ENCODE measurements at places on chromosomes 1 and 21.

- DNase-seq, result no peak
Observed at GRCh38 chr1:19894218-19894617, 12.0 kb downstream of the OTUD3 start.

DNA sequence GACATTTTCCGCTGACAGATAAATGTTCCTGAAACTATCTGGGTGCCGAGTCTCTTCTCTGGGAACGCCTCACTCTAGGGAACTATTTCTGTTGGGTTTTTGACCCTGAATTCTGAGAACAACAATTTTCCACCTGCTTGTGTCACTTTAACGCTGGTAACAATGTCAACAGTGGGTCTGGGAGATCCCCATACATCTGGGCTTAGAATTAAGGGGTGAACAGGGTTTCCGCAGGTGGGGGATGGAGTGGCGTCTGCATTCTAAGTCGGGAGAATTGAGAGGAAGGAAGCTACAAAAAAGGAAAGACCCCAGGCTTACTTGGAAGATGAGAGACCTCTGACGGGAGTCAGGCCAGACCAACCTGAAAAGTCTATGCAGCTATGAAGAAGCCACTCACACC, 8.7 kb downstream of the CD247 start:
- DNase-seq, result no peak

GRCh38 chr1:204448344-204448964, 36.8 kb upstream of the PPP1R15B start:
- no peak for DNase-seq

GRCh38 chr1:154006136-154006535, 15.6 kb downstream of the RPS27 start:
- no peak for DNase-seq

GRCh38 chr1:53482441-53483153, 23.4 kb downstream of the DMRTB1 start:
- no peak for DNase-seq

DNA sequence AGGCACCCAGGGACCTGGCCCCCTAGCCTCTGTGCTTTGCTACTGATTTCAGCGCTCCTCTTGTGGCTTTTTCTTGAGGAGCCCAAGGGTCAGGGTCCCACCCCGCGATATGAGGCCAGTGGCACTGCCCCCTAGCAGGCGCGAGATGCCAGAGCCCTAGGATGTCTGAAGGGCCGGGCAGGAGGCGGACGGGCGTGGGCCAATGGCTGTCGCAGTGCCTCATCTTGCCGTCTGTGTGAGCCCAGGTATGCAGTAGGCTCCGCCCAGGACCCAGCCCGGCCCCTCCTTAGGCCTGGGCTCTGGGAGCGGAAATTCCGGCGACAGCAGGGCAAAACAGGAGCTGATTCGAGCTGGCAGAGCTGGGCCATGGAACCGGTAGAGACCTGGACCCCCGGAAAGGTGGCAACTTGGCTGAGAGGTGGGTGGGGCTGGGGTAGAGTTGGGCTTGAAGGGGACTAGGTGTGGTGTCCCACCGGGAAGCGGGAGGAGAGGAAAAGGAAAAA, at the start of gene CNKSR1:
CNKSR1 (plus strand) TSS at position 310 of the 503 bp plus-strand sequence; CDS start at position 367, 57 bp downstream.
- no peak for DNase-seq

DNA sequence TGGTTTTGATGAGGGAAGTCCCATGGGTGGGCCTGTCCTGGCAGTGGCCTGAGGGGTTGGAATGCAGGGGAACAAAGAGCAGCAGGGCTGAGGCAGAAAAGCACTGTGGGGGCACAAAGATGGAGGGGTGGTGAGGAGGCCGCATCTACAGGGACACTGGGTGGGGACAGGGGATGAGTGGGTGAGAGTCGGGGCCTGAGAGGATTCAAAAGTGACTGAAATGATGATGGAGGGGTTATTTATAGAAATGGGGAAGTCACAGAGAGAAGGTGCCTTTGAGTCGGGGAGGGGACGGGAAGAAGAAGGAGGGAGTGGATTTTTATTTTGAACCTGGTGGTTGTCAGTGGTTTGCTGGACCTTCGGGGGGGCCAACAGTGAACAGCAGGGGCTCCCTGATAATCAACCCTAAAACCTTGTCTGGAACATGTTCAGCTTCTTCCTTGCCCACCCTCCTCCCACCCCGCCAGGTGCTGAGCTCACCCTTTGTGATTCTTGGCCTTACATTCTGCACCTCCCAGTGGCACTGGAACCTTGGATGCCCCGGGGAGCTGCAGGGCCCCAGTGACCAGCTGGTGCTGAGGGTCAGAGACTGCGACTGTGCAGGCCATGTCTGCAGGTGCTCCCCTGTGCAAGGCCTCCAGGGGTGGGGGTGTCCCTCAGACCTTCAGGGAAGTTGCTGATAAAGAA, 42.9 kb downstream of the IER5 start:
- no peak for DNase-seq

DNA sequence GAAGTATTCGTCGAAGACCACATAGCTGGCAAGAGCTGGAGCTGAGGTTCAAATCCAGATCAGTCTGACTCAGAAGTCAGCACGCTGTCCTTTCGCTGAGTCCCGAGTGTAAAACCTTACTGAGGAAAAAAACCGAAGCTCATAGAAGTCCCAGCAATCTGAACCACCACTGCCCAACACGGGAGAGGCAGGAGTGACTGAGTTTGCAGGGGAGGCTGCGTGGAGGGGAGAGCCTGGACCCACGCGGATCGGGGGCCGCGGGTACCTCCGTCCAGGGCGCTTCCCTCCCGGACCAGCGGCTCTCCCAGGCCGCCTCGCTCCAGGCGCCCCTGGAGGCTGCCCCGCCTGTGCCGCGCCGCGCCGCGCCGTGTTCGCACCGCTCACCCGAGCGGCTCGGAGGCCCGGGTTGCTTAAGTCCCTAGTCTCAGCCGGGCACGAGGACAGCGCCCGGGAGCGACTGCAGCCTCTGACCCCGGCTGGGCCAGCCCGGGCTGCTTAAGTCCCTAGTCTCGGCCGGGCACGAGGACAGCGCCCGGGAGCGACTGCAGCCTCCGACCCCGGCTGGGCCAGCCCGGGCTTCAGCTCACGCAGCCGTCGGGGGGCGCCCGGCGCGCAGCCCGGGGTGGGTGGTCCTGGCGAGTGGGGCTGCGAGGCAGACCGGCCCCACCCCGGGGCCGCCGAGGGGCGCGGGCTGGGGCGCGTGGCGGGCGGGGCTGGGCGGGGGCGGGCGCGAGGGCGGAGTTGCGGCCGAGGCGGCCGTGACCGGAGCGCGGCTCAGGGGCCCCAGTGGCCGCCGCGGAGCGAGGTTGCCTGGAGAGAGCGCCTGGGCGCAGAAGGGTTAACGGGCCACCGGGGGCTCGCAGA, at the start of gene ADAMTSL4:
ADAMTSL4 (plus strand) TSS at position 777 of the 864 bp plus-strand sequence. CDS start 2,881 bp downstream, outside the sequence.
- DNase-seq, result no peak

- no peak for DNase-seq
Observed at GRCh38 chr1:64505944-64506655, 36.2 kb downstream of the CACHD1 start.

DNA sequence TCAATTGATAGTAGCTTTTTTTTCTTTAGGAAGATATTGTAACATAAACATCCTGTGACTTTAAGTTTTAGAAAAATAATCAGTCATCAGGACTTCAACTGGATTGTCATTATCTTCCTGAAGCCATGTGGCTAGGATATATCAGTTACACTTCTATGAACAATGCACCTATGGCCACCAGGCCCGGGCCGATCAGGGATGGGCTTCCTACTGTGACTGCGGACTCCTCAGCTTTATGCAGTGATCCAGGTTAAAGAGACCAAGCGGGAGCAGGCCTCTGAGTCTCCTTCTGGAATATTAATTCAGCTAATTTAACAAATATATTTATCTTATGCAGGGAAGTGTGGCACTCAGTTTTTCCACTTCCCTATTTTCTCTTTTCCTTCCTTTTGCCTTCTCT, 200.6 kb downstream of the ADGRL2 start:
- DNase-seq, result no peak

- no peak for DNase-seq
Observed at GRCh38 chr1:152880907-152881306, 2.8 kb downstream of the SMCP start.

- DNase-seq, result no peak
Observed at GRCh38 chr1:12529640-12530174, 88.3 kb downstream of the DHRS3 start.

- DNase-seq, result no peak
Observed at GRCh38 chr21:42542196-42542595, 28.5 kb downstream of the SLC37A1 start.

- no peak for DNase-seq
Observed at GRCh38 chr1:100284591-100284990, 18.6 kb downstream of the RTCA start.

- no peak for DNase-seq
Observed at GRCh38 chr1:91729621-91730358, 156.2 kb downstream of the TGFBR3 start.

DNA sequence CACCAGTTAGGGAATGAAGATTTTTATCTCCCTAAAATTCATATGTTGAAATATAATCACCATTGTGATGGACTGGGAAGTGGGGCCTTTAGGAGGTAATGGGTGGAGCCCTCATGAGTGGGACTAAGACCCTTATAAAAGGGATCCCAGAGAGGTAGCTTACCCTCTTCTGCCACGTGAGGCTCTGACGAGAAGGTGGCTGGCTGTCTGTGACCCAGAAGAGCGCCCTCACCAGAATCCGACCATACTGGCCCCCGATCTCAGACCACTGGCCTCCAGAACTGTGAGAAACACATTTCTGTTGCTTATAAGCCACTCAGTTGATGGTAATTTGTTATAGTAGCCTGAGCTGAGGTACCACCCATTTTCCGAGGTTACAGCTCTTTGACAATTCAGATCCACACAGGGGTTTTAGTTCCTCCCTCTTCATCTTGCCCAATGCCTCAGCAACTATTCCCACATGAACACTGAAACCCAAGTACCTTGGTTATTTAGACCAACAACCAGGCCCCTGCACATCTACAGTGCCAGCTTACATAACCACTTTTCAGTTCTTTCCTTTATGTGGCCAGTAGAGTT, 27.6 kb upstream of the HUNK start:
- DNase-seq, result no peak

GRCh38 chr1:32208891-32209328, at the start of gene DCDC2B:
Gene DCDC2B, plus strand, starts transcription at chr1:32209089. Its CDS starts 5 bp downstream, at chr1:32209094.
- no peak for DNase-seq

Data from stimulated activated CD8-positive, alpha-beta memory T cell treated with anti-CD3 and anti-CD28 coated beads, Interleukin-4, amount 100 ng/mL, for 24 hours (primary cell).